ENCODE measurements at places on chromosomes 7 and 10.
A peak's percentile ranks its signal among the peaks of the same experiment; 100 is the strongest.

- peak; percentile 11 for DNase-seq
These were observed at the start of gene JCAD for GRCh38 chr10:30059209-30060107. Gene JCAD (minus strand): TSS chr10:30059586. CDS start chr10:30047812, 11,774 bp downstream.

- DNase-seq: no peak
These were observed 186.6 kb upstream of the NRP1 start for GRCh38 chr10:33521062-33521461.

DNA sequence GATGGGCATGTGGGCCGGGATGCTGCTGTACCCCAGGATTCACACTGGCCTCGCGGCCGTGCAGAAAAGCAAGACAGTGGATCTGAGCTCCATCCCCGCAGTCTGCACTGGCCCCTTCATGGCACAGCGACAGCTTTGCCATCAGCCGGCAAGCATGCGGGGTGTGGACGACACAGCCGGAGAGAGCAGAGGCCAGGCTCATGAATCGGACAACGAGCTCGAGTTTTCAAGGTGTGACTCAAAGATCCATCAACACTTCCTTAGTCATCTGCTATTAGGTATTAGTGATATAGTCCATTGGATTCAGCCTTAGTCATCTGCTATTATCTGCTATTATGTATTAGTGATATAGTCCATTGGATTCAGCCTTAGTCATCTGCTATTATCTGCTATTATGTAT is 254.7 kb downstream of the KLF6 start:
- no peak for DNase-seq

DNA sequence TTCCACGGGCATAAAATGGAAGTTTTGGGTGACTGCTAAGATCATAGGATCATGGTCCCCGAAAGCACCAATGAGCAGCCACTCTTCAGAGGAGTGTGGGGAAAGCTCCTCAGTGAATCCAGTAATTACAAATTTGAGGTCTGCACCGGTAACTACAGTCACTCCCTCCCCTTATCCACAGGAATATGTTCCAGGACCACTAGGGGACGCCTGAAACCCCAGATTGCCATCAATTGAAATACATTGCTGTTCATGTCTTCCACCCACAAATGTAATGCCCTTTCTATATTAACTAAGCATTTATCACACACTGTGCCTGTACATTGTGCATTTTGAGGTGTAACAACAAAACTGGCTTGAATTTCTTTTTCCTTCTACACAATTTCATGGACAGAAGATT is 447.9 kb upstream of the PFKP start:
- DNase-seq: no peak

GRCh38 chr10:128178302-128178958 is 52.2 kb upstream of the MKI67 start:
- DNase-seq: no peak

- no peak for DNase-seq
These were observed 93.1 kb downstream of the NRP1 start for GRCh38 chr10:33241351-33241750.

DNA sequence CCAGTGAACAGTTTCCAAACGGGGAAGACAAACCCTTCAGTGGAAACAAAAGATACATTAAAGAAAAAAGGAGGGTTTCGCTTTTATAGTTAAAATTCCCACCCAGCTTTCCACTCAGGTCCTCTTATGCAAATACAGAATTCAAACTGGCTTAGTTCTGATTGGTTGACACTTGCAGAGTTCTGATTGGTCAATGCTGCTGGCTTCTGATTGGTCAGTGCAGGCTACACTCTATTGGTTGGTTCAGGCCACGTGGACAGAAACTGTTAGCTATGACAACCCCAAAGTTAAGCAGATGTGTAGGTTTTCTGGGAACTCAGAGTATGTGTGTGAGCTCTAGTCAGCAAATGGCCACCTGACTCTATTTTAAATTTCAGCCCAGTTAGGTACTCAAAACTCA is 80.0 kb downstream of the FBXL13 start:
- DNase-seq: no peak

- no peak for DNase-seq
These were observed 264.3 kb downstream of the ADK start for GRCh38 chr10:74415146-74415839.

DNA sequence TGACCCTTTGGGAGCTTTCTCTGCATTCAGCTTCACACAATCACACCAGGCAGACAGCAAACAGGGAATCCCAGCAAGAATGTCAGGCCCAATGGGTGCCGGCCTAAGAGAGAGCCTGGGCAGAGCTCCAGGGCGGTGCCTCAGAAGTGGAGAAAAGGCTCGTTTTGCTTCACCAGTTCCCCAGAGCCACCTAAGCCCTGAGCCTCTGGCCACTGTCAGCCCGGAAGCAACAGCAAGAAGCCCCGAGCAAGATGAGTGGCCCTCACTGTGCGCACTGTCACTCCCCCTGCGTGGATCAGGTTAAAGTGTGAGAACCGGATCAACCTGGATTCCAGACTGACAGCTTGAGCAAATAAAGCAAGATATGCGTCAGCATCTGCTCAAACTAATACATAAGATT is 14.7 kb downstream of the CNPY1 start:
- DNase-seq: no peak

GRCh38 chr10:18350340-18350739 is 210.1 kb downstream of the CACNB2 start:
- no peak for DNase-seq

DNA sequence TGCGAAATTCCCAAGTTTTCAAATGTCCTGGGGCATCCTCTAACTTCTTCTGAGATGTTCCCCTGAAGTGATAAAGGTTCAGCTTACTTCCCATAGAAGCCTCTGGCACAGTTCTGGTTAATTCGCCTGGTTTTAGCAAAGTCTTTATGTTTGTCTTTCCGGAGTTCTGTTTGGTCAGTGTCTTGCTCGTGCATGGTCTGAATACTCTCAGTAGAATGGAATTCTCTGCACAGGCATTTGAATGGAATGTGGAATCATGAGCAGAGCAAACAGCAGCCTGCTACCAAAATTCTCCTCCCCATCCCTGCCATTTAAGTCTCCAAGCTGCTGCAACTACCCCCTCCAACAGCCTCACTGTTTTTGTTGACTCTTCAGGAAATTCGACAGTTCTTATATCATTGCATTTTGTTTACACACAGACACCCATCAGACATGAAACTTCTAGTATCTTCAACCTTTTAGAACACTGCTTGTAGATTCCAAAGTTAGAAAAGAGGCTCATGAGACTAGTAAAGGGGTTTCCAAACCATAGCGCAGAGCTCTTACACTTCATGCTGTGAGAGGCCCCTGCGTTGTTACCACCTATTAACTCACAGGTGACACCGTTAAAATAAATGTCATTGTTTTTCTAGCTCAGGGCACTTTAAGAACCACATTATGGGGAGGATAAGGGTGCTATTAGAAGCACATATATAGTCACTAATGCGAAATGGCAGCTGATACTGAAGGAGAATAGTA is 129.7 kb downstream of the PLCE1 start:
- no peak for DNase-seq

DNA sequence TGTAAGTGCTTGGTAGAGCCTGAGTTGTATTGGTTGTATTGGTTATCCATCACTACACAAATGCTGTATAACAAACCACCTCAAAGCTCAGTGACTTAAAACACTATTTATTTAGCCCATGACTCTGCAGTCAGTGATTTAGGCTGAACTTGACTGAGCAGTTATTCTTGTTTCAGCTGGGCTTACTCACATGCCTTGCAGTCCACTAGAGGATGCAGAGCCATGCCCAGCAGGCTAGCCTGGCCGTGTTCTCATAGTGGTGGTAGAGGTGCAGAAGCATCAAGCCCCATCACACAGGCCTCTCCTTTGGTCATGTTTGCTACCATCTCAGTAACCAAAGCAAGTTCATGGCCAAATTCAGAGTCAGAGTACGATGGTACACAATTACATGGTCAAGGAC is 43.9 kb downstream of the LUC7L2 start:
- DNase-seq: no peak

DNA sequence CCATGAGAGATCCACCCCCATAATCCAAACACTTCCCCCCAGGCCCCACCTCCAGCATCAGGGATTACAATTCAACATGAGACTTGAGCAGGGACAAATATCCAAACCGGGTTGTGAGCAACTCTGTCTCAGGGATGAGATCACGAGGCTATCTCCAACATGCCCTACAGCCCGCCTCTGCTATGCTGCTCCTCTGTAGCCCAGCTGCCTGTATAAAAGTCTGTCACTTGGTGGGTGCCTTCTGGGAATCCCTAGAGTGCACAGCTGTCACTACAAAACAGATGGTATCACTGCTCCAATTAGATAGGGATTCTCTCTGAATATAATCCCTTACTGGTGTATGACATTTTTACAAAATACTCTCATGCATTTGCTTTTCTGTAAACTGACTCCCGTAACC is 114.9 kb upstream of the NANOS1 start:
- no peak for DNase-seq

Data from globus pallidus (tissue), 1 donor.